Activated CD8-positive, alpha-beta T cell treated with anti-CD3 and anti-CD28 coated beads for 36 hours (primary cell): ENCODE measurements at places on chromosomes 2 and 18. TPM values are rescaled to one million over a fixed set of nuclear protein-coding genes. Genes with fewer than 3 reads are reported as not detected.

C2orf15 gene
- total RNA-seq: 1.5 TPM

DNA sequence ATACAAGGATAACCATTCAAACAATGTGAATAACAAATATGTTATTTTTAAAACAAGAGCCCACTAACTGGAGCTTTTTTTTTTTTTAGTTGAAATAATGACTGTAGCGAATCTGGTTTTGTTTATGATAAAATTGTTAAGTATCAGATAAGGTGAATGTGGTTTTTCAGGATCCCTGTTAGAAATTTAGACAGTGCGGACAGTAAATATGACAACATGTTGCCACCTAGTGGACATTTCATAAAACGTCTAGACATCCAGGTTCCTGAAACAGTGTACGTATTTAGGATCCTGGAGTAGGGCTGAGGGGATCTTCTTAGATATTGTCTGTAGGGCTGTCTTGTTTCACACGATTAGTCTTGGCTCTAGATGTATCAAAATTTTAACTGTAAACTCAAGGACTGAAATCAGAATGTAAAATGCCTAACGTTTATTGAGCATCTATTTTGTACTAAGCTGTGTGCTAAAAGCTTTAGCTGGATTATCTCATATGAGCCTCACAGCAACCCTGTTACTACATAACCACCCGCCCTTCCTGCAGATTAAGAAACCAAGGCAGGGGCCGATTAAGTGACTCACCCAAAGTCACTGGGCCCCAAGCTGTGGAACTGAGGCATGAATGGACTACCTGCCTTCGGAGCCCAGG is 23.9 kb upstream of the CCDC68 start:
- no peaks in the 10 kb centered on the region for H3K4me1 ChIP-seq
- H3K27me3 ChIP-seq: peaks cover 9% of the 10 kb centered on the region
- no peak overlapping the region for H3K4me3 ChIP-seq
- H3K27ac ChIP-seq: no peak overlapping the region
- no peaks in the 10 kb centered on the region for H3K36me3 ChIP-seq

PCBP1 gene
- total RNA-seq: 489 TPM

DNA sequence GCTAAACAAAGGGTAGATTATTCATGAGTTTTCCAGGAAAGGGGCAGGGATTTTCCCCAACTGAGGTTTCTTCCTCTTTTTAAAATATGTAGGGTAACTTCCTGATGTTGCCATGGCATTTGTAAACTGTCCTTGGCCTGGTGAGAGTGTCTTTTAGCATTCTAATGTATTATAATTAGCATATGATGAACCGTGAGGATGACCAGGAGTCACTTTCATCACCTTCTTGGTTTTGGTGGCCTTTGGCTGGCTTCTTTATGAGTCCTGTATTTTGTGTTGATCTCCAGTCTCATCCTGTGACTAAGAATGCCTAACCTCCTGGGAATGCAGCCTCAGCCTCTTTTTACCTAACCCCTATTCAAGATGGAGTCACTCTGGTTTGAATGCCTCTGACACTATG is 391.0 kb upstream of the LINC00305 start:
- no peaks in the 10 kb centered on the region for H3K36me3 ChIP-seq
- no peak overlapping the region for H3K4me3 ChIP-seq
- no peak for DNase-seq
- no peak overlapping the region for H3K27ac ChIP-seq

DNA sequence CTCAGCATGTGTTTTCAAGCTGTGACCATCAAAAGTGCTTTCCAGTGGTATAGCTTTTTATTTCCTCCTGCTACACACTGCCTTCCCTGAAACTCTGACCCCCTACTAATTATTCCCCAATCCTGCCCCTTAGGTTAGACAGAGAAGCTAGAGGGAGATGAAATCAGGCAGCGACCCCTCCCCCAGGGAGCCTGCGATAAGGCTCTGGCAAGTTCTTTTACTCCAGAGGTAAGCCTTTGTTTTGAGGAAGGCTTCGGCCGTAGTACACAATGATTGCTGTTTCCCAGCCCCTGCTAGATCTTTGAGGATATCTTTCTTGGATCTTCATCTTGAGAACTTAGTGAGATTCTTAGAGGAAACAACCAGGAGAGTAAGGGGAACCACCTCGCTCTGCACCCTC is 33.5 kb upstream of the NOL4 start:
- no peaks in the 10 kb centered on the region for H3K27me3 ChIP-seq
- no peaks in the 10 kb centered on the region for H3K36me3 ChIP-seq
- H3K4me3 ChIP-seq: no peak overlapping the region
- no peaks in the 10 kb centered on the region for H3K4me1 ChIP-seq
- DNase-seq: no peak

DNA sequence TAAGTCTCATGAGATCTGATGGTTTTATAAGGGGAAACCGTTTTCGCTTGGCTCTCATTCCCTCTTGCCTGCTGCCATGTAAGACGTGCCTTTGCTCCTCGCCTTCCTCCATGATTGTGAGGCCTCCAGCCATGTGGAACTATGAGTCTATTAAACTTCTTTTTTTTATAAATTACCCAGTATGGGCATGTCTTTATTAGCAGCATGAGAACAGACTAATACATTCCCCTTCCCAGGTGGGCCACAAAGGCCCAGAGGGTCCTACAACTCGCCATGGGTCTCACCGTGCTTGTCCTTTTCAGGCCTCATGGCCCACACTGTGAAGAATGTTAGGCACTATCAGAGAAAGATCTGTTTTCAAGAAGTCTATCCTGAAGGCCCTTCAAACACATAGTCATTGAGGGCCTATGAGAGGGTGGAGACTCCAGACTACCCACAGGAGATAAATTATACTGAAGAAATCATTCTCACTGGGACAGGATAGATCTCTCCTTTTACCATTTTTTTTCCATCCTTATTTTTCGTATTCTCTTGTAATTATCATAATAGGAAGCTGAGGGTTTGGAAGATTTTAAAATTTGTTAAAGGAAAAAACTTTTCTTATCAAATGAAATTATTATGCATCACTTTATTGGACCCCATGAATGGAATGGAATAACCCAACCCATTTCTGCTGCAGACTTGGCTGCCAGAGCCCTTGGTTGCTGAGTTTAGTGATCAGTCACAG is 91.0 kb upstream of the MSH2 start:
- no peaks in the 10 kb centered on the region for H3K4me1 ChIP-seq
- H3K36me3 ChIP-seq: no peaks in the 10 kb centered on the region
- H3K4me3 ChIP-seq: no peak overlapping the region
- DNase-seq: no peak
- H3K27me3 ChIP-seq: no peaks in the 10 kb centered on the region

DNA sequence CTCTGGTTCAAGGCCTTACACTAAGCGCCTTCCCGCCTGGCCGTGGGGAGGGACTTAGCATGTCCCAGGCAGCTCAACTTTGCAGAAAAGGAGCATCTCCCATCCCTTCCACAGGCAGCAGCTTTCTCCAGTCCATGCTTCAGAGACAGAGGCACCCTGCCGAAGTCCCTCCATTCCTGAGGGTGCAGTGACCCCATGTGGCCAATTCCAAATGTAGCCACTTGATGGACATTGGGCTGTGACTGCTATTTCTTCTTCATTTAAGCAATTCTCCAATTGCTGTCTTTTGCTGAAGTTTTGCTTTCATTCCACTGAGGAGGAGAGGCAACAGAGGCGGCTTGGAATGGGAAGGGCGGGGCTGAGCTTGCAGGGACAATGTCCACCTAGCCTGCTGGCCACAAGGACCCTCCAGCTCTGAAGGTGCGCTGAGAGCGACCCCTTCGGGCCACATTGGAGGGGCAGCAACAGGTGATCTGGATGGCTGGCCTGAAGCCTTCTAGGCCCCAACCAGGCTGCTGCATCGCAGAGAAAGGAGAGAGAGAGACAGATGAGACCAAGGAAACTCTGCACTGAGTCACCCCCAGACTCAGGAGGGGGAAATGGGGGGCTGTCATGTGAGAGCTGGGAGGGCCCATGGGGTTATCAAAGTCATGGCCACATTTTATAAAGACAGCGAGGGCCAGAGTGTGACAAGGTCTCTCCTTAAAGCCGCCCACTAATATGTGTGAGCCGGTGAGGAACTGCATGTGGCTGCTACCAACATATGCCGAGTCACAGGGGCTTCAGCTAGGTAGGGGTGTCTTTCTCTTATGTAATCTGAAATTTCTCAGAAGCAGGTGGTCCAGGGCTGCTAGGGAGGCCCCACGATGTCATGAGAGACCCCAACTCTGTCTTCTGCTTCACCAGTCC is 61.3 kb downstream of the LONRF2 start:
- DNase-seq: peak; percentile 47
- no peak overlapping the region for H3K27ac ChIP-seq
- H3K27me3 ChIP-seq: no peaks in the 10 kb centered on the region
- no peaks in the 10 kb centered on the region for H3K36me3 ChIP-seq

DNA sequence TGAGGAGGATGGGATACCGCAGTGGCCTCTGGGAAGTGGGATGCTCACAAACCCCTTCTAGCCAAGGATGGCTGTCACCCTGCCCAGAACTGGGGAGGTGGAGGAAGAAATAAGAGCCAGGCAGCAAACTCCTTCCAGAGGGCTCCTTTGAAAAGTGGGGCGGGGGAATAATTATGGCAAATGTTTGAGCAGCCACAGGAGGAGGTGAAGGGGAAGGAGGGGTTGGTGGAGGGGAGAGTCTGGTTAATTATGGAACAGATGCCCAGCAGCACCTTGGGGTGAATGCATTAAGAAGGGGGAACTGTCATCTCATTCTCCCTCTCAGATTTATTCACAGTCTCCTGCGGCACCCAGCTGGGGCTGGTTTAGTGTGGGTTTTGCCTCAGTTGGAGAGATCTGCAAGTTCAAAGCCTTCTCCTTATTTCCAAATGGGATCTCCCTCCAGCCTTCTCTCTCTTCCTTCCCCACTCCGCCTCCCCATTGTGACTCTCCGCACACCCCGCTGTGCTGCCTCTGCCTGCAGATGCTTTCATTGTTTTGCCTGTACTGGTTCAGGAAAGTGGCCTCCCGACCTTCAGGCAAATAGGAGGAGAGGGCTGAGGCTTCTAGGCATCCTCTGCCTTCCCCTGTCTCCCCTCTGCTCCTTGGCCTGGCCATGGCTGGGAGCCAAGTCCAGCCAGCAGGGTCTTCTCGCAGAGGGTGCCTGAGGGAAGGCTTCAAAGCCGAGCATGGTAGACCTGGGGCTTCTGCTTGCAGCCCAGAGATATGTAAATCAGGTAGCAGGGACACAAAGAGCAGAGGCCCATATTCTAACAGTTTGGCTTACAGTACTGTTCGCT is 457.2 kb upstream of the MEX3C start:
- H3K27me3 ChIP-seq: peaks cover 8% of the 10 kb centered on the region
- H3K27ac ChIP-seq: no peak overlapping the region
- H3K36me3 ChIP-seq: no peaks in the 10 kb centered on the region
- no peak for DNase-seq
- no peak overlapping the region for H3K4me3 ChIP-seq

- no peaks in the 10 kb centered on the region for H3K36me3 ChIP-seq
- no peak overlapping the region for H3K4me3 ChIP-seq
- H3K27me3 ChIP-seq: peaks cover 4% of the 10 kb centered on the region
Measured at GRCh38 chr2:94879314-94879981, 8.2 kb downstream of the TEKT4 start.

- no peaks in the 10 kb centered on the region for H3K27me3 ChIP-seq
- no peak overlapping the region for H3K27ac ChIP-seq
- H3K4me3 ChIP-seq: no peak overlapping the region
- peaks cover 8% of the 10 kb centered on the region for H3K4me1 ChIP-seq
- no peaks in the 10 kb centered on the region for H3K36me3 ChIP-seq
Measured at GRCh38 chr18:48877941-48878340, 72.8 kb downstream of the SMAD7 start.

DNA sequence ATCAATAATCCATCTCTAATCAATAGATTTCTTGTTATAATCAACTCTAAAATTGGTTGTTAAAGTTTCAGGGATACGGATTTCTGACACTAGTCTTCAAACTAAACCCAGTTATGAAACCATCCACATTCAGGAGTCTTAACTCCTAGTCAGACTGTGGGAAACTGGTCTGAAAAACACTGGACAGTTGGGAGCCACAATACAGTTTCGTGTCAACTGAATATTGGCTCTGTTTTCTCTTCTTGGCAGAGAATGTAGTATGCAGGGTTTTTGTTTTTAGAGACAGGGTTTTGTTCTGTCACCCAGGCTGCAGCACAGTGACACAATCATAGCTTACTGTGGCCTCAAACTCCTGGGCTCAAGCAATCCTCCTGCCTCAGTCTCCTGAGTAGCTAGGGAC is 123.1 kb downstream of the RTTN start:
- H3K4me1 ChIP-seq: no peaks in the 10 kb centered on the region
- H3K4me3 ChIP-seq: no peak overlapping the region
- H3K27ac ChIP-seq: no peak overlapping the region
- no peaks in the 10 kb centered on the region for H3K27me3 ChIP-seq
- H3K36me3 ChIP-seq: peaks cover 15% of the 10 kb centered on the region

MLPH gene
- total RNA-seq: not detected

DNA sequence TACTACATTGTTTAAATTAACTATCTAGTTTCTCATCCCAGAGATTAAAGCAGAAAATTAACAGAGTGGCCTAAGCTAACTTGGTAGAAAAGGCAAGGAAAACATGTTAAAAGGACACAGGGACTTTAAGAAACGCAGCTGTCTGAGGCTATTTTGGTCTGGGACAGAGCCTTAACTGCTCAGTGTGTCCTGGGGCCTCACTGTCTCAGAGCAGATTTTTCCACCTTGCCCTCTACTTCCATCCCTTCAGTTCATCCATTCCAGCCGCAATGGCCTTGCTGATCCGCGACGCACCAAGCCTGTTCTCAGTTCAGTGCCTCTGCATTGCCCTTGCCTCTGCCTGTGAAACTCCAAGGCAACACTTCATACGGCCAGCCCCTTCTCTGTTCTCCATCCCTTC is 114.9 kb upstream of the OSR1 start:
- H3K4me1 ChIP-seq: peaks cover 15% of the 10 kb centered on the region
- no peaks in the 10 kb centered on the region for H3K36me3 ChIP-seq
- H3K4me3 ChIP-seq: no peak overlapping the region
- H3K27me3 ChIP-seq: peaks cover 28% of the 10 kb centered on the region

GALNT14 gene
- total RNA-seq: 1.9 TPM

PARD6G gene
- 0.16 TPM for total RNA-seq

- peaks cover 11% of the 10 kb centered on the region for H3K27me3 ChIP-seq
- H3K36me3 ChIP-seq: no peaks in the 10 kb centered on the region
- H3K27ac ChIP-seq: peak overlapping the region; percentile 84
- DNase-seq: no peak
Measured at GRCh38 chr2:8455236-8456150, 226.4 kb upstream of the ID2 start.

DNA sequence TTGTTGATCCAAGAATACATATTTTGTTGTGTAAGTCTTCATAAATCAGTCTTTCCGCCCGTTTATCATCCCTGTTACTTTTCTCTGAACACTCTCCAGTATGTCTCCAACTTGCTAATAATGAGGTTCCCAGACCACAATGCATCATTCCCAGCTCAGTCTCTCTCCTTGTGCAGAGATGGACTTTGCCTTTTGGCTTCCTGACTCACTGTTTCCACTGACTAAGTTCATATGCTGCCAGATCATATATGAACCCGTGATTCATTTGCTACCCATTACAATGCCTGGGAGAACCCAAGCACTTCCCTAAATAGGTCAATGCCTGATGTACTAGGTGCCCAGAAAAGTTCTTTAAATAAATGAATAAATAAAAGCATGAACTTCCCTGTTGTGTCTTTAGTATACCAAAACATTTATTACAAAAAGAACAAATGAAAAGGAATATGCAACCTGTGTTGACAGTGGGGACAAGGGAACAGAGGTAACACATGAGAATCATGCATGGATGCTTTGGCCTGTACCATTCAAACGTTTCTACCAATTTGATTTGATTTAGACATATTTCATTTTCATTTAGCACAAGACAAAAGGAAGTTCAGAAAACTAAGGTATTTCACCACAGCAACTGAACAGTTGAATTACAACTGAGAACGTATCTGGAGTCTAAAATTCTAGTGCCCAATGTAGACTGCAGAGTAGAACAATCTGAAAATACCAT is 215.4 kb upstream of the HNRNPA3 start:
- no peaks in the 10 kb centered on the region for H3K36me3 ChIP-seq
- H3K4me3 ChIP-seq: no peak overlapping the region
- H3K4me1 ChIP-seq: peaks cover 25% of the 10 kb centered on the region
- no peaks in the 10 kb centered on the region for H3K27me3 ChIP-seq

GRCh38 chr2:201135386-201135785 is 19.4 kb downstream of the CFLAR start:
- peaks cover 90% of the 10 kb centered on the region for H3K36me3 ChIP-seq
- no peak for DNase-seq
- peak overlapping the region; percentile 88 for H3K27ac ChIP-seq
